ENCODE measurements at places on chromosomes 12 and 14.
A peak's percentile ranks its signal among the peaks of the same experiment; 100 is the strongest.

- DNase-seq, result no peak
Observed at GRCh38 chr14:68074765-68075381, 255.3 kb downstream of the RAD51B start.

- DNase-seq, result peak; percentile 64
Observed at GRCh38 chr14:52949711-52950409, 990 bp downstream of the FERMT2 start.

DNA sequence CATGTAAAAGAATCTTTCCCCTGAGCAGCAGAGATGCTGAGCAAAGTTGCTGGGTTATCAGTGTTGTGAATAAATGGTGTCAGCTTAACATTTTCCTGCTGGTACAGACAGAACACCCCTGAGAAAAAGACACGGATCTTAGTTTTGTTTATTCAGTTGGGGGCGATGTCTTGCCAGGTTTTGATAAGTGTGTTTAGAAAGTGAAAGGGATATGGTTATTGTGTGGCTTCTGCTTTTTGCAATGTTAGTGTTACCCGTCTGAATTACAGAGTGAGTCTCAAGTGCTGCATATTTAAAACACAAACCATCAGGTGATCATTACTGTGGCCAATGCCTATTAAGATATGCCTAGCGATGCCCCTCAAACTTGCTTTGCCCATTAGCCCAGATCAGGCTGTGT is 864.6 kb upstream of the SEL1L start:
- no peak for DNase-seq

- peak; percentile 43 for DNase-seq
Observed at GRCh38 chr14:63897721-63898163, 44.9 kb downstream of the SYNE2 start.

DNA sequence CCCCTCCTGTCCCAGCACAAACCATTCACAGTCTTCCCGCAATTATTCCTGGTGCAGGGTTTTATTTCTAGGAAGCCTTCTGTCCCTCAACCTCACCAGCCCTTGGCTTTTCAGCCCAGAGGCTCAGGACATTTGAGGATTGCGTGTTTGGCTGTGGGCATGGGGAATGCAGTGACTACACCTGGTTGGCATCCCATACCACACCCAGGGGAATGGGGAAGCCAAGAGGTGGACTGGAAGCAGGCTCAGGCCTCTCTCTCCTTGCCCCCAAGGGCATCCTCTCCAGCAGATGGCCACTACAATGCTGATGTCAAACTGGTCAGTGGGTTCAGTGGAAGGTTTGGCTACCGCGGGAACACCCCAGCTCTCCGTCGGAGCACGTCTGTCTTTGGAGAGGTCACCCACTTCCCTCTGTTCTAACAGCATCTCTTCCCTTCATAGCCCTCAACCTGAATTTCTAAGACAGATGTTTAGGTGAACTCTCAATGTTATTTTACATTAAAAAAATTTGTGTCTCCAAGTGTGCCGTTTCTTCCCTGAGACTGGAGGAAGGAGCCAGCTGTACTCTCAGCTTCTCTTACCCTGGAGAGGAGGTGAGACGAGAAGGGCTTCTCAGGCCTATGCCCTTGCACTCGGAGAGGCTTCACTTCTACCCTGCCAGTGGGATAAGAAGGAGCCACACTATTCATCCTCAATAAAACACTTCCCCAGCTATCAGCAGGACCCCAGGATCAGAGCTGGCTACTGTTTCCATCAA is 35.5 kb downstream of the DCAF4 start:
- peak; percentile 28 for DNase-seq

DNA sequence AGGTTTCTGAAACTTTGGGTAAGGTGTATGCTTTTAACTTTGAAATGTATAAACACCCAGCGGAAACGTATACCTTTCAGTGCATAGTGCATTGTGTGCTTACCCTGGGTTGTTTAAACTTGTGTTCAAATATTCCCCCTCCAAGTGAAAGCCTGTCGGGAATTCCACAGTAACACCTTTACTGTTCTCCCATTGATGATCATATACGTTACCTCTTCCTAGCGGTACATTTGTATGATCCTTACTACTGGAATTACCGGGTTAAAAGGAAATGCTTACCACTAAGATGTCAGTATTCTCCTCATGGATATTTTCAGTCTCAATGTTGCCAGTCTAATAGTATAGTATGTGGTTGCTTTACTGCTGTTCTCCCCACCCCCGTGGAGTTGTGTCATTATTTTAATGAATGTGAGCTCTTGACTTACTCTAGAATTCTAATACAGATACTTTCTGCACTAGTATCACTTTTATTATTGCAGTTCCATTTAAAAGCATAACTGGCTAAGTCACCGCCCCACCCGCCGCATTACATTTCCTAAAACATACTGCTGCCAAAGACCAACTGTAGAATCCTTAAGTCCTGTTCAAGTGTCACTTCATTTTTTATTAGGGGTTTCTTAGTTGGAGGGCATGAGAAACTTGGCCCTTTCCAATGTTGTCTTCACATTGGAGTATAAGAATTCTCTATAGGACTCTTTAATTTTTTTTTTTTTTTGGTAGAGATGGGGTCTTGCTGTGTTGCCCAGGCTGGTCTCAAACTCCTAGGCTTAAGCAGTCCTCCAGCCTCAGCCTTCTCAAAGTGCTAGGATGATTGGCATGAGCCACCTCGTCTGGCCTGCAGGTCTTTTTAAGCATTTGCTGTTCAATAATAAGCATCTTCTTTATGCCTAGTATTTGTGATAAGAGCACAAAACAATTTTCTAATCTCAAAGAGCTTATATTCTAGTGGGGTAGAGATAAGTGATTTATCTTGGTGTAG is 24.9 kb downstream of the NUDT4 start:
- no peak for DNase-seq

- no peak for DNase-seq
Observed at GRCh38 chr12:32868885-32869284, 27.7 kb downstream of the PKP2 start.

Data from cardiac fibroblast (primary cell).